Stimulated activated CD8-positive, alpha-beta memory T cell treated with anti-CD3 and anti-CD28 coated beads, Interleukin-7, amount 100 ng/mL, for 1 hour (primary cell): ENCODE measurements at places on chromosomes 3 and 15.

DNA sequence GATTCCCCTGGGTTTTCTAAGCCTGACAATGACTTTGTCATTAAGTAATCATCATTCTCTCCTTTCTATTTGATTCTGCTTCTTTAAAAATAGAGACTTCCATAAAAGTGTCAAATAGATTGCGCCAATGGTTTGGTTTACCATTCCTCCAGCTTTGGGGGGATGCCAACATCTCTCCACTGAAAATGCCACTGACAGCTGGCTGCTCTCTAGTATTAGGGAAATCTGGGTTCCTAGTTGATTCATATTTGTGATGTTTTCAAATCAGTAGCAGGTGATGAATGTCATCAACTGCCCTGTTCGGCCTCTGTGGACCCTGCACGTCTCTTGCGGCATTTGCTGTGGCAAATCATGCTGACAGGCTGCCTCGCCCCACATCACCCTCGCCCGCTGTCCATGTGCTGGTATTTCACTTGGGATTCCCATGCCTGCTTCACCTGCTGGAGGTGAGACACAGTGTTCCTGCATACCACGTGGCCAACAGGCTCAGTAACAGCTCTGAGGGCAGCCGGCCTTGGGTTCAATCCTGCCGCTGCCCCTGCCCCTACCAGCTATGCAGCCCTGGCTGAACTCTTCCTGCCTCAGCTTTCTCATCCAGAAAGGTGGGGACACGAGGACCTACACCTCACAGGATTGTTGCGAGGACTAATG, 28.1 kb downstream of the ZXDC start:
- DNase-seq = no peak

- DNase-seq = no peak
Measured at GRCh38 chr3:44026220-44026865, 215.3 kb upstream of the TOPAZ1 start.

GRCh38 chr3:31448035-31448881, 84.5 kb upstream of the STT3B start:
- DNase-seq = no peak

GRCh38 chr3:37969596-37970100, 20.9 kb upstream of the VILL start:
- DNase-seq = no peak

DNA sequence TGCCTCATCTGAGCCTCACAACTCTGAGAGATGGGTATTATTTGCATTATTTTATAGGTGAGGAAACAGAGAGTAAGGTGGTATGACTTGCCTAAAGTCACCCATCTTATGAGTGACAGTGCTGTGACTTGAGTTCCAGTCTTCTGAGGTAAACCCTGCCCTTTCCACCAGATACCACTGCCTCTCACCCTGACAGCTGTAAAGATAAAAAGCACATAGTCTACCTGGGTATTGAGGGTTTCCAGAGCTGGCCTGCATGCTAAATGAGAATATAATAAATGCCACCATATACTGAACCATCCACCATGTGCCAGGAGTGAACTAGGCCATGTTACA, 25.6 kb downstream of the RASGRP1 start:
- no peak for DNase-seq

DNA sequence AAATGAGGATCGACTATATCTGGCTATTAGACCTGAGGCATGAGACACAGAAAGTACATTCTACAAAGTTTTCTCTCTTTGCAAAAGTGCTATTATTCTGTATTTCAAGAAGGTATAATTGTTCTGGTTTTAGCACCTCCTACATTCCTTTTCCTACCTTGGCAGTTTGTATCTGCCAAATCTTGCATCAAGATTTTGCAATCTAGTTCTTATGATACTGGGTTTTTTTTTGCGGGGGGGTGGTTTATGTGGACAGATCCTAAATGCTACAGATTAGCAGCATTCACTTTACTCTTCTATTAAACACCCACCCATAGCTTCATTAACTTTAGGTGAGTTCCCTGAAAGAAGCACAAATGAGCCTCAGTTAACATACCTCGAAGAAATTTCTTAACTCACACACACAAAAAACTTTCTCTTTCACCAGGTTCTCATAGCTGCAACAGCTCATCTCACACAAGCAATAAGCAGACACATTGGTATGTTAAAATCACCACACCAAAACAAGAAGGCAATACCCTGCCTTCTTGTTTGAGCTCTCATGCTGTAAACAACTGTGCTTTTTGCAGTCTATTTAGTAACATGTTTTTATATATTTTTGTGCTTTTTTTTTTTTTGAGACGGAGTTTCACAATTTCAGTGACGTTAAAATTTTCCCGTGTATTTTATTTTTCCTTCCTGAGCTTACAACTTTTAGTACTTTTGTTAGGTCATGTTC, 73.0 kb upstream of the VGLL4 start:
- DNase-seq = no peak

DNA sequence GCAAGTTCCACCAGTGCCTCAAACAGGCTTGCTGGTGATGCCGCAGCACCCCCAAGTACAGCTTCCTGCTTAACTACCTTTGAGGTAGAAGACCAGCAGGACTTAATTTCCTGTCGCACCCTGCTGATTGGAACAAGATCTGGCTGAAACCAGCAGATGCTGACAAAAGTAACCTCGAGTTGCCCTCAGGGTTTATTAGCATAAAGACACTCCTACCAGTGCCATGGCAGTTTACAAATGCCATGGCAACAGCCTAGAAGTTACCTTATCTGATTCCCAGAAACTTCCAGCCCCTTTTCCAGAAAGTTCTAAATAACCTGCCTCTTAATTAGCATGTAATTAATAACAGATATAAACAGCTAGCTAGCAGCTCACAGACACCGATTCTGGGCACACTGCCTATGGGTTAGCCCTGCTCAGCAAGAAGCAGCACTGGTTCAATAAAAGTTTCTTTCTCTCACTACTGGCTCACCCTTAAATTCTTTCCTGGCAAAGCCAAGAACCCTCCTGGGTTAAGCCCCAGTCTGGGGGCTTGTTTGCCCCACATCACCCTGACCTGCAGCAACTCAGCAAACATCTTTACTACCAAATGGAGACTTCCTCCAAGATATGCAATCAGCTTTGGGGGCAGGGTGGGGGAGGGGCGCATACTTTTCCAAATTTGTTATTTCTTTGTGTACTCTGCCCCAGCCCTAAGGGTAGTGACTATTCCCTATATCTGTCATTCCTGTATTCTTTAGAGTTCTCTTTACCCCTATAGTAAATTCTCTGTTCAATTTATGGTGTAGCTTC, 54.2 kb downstream of the MAP4 start:
- no peak for DNase-seq

DNA sequence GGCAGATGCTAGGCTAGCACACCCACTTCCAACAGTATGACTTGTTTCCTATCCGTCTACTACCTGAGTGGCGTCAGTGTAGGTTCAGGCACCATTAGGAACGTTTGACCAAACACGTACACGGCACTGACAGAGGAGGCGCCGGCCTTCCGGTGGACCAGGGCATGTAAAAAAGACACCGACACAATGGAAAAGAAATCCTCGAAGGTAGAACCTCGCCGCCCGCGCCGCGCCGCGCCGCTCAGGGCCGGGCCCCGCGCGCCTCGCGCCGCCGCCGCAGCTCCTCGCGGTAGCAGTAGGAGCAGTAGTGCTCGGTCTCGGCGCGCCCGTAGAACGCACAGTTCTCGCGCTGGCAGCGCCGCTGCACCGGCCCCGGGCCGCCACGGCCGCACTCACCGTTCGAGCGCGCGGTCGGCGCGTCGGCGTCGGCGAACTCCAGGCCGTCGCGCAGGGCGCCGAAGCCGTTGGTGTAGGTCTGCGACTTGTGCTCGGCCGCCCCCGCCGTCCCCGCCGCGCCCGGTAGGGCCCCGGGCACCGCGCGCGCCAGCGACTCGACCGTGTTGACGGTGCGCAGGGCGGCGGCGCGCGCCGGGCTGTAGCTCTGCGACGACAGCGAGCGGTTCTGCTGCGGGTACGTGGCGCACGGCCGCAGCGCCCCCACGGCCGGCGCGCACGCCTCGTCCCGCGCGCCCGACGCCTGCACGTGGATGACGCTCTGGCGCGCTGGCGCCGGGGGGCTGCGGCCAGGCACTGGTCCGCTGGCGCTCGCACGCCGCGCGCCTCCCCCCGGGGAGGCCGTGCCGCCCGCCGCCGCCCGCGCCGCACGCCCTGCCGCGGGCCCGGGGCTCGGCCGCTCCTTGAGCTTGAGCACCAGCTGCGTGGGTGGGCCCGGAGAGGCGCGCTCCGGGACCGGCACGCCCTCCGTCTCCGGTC, 156.7 kb downstream of the KLF13 start:
- no peak for DNase-seq

GRCh38 chr15:100372739-100373119, 31.0 kb upstream of the ADAMTS17 start:
- DNase-seq = no peak

DNA sequence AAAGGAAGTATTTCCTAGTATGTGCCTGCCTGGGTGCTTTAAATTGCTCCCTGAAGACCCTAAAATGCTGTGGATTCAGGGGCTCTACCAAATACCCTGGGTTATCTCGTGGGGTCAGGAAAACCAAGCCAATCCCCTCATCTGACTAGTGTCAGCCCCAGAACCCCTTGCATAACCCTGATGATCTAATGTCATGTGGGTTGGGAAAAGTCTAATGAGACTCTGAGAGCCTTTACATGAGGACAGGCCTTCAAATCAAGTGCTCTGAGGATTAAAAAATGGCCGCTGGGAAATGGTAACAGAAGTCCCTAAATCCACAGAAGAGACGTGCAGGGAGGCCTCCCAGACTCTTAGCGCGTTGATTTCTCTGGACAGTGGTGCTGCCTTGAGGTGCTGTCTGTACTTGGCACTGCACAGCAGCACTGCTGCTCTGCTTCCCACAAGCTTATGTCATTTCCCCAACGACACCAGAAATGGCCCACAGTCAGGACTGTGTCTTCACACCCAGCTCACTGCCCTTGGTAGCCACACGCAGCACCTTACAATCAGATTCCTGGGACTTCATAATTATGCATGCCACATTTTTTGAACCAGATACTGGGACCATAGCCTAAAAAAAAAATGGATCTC, 16.6 kb downstream of the EIF4E3 start:
- DNase-seq = no peak

GRCh38 chr3:169931747-169932520, 20.6 kb downstream of the SAMD7 start:
- DNase-seq = no peak

DNA sequence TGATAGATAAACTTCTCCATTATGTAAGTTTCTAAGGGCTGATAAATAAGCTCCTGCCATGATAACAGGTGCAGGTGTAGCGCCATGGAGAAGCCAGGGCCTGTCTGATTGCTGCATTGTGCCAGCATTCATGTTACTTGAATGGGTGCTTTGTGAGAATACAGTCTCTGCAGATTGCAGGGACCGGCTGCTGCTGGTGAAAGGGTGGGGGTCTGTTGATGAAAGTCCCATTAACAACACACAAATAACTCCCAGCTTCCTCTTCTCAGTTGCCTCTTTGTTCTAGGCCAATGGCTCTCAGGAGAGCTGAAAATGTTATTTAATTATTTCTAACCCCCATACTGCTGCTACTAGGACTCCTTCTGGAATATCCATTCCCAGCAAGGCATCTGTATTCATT, 77.2 kb downstream of the RTP4 start:
- DNase-seq = no peak

DNA sequence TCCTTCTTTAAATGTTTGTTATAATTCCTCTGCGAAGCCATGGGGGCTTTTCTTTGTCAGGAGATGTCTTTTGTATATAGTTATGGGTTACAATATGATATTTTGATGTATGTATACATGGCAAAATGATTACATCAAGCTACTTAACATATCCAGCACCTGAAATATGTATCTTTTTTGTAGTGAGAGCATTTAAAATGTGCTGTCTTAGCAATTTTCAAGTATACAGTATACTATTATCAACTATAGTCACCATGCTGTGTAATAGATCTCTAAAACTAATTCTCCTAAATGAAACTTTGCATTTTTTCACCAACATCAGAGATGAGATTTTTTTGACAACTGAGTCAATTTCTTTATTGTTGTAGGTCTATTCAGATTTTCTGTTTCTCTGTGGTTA, 77.2 kb downstream of the STXBP5L start:
- no peak for DNase-seq

DNA sequence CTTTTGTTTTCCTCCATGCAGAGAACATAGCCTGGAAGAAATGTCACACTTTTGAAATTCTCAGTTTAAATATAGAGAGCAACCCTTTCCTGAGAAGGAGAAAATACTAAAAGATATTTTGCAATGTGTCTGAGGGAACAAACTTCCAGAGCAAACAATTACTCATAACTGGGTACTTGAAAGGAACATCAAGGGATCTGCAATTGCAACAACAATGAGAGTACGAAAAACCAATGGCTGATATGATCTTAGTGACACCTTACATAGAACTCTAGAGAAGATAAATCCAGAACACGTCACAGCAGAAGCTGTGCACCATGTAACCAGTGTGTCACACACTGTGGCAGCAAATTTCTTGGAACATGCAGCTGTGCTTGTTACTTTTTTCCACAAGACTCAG, 14.6 kb upstream of the ARPP21 start:
- no peak for DNase-seq

- DNase-seq = no peak
Measured at GRCh38 chr15:38733331-38733730, 168.7 kb upstream of the RASGRP1 start.

GRCh38 chr3:57221883-57222282, 5.6 kb upstream of the APPL1 start:
- no peak for DNase-seq

- no peak for DNase-seq
Measured at GRCh38 chr15:70109978-70110377, 12.3 kb upstream of the TLE3 start.

- no peak for DNase-seq
Measured at GRCh38 chr3:184717399-184717983, 5.6 kb upstream of the MAGEF1 start.

GRCh38 chr3:115698851-115699591, 75.7 kb downstream of the GAP43 start:
- no peak for DNase-seq

DNA sequence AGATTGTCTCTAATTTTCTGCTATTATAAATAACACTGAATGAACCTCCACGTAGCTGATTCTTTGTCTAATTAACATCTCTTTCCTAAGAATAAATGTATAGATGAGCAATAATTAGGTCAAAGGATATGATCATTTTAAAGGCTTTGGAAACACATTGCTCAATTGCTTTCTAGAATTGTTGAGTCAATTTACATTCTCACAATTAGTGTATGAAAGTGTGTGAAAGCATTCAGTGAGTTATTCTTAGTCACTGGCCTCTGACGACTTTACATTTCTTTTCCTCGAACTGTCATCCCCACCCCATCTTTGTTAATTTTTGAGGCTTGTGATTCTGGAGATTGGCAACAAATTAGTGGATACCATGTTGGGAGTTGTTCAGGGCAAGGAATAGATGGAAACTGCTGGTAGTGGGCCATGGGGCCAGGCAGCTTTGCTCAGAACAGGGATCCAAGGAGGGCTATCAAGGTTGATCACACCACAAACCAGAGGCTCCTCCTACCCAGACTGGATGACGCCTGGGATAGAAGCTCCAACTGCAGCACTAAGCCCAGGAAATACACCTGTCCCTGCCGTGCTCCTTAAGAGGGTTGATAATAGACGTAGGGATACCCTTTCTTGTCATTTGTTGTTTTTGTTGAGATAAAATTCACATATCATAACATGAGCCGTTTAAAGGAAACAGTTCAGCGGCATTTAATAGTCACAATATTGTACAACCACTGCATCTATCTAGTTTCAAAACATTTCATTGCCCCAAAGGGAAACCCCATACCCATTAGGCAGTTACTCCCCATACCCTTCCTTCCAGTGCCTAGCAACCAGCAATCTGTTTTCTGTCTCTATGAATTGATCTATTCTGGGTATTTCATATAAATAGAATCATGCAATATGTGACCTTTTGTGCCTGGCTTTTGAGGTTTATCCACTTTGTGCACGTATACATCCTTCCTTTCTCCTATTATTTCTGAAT, 27.9 kb downstream of the EIF1B start:
- DNase-seq = no peak

- DNase-seq = no peak
Measured at GRCh38 chr15:25776071-25776746, 86.9 kb downstream of the ATP10A start.
